ENCODE measurements at places on chromosomes 6 and 20.

DNA sequence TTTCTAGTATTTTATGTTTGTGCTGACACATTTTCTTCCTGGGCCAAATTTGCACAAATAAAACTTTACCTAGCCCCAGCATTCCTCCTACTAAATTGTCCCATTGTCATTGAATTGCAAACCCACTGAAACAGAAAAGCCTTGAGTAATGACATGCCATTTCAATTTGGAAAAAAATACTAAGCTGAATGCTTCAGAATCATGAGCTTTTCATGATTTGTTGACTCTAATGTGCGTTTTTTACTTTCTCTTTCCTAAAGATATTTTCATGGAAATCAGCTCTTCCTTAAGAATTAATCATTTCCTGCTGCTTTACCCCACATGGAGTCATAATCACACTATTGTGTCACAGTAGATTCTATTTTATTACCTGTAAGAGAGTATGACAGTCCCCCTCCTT lies 47.4 kb downstream of the TRDN start:
- no peak for DNase-seq

GRCh38 chr6:161949531-161949930 lies 675.7 kb upstream of the AGPAT4 start:
- no peak for DNase-seq

DNA sequence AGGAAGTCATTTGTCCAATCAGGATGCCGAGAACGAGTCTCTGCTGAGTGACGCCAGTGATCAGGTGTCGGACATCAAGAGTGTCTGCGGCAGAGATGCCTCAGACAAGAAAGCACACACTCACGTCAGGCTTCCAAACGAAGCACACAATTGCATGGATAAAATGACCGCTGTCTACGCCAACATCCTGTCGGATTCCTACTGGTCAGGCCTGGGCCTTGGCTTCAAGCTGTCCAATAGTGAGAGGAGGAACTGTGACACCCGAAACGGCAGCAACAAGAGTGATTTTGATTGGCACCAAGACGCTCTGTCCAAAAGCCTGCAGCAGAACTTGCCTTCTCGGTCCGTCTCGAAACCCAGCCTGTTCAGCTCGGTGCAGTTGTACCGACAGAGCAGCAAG lies 281.5 kb downstream of the TSHZ2 start:
- no peak for DNase-seq

DNA sequence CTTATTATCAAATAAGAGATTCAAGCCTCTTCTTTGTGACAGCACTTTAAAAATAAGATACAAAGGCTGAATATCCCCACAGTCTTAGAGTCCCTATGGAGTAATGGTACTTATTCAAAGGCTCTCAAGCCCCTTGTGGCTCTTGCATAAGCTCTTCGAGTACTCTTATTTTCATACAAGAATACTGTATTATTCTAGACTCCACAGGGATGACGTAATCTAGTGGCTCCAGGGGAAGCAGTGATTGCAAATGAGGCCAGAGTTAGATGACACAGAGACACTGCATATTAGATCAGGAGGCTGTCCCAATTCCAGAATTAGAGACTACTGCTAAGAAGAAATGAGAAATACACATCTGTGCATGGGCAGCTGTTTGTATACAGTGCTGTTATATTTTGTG lies 1195.9 kb upstream of the MAP3K7 start:
- no peak for DNase-seq

DNA sequence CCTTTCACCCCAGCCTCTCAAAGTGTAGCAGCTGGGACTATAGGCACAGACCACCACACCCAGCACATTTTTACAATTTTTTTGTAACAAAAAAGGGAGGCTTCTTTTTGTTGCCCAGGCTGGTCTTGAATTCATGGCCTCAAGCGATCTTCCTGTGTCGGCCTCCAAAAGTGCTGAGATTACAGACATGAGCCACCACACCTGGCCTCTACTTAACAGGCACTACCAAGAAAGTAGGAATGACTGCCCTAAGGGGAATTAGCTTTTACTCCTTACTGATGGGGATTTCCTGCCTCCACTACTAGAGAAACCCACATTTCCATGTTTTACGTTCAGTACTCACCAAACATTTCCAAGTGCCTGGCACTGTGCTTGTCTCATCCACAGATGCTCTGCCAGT lies 109.6 kb downstream of the CARMIL1 start:
- DNase-seq: no peak

DNA sequence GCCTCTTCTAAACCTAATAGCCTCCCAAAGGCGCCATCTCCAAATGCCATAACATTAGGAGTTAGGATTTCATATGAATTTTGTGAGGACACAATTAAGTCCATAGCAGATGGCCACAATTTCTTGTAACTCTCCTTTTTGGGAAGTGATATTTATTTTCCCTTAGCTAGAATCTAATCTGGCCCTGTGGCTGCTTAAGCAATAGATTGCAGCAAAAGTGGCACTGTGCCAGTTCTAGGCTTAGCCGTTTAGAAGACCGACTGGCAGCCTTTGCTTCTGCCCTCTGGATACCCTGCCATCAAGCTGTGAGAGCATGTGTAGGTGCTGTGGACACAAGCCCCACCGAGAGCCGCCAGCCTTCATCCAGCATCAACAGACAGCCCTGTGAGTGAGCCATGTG lies 15.9 kb upstream of the ADGB start:
- DNase-seq: no peak

DNA sequence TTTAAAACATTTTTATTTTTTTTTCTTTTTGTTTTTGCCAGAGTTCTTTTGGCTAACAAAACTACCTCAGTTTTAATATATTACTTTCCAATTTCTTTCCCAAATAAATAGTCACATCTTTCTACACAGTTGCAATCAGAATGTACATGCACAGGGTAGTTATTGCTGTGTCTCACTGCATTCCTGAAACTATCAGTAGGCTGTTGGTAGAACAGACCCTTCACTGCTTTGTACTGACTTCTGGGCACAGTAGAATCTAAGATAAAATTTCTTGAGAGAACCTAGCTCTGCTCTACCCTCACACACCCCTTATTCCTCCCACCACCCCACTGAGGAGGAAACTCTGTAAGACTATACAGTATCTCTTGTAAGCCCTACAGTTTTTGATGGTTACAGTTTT lies 19.9 kb downstream of the TPX2 start:
- DNase-seq: no peak

DNA sequence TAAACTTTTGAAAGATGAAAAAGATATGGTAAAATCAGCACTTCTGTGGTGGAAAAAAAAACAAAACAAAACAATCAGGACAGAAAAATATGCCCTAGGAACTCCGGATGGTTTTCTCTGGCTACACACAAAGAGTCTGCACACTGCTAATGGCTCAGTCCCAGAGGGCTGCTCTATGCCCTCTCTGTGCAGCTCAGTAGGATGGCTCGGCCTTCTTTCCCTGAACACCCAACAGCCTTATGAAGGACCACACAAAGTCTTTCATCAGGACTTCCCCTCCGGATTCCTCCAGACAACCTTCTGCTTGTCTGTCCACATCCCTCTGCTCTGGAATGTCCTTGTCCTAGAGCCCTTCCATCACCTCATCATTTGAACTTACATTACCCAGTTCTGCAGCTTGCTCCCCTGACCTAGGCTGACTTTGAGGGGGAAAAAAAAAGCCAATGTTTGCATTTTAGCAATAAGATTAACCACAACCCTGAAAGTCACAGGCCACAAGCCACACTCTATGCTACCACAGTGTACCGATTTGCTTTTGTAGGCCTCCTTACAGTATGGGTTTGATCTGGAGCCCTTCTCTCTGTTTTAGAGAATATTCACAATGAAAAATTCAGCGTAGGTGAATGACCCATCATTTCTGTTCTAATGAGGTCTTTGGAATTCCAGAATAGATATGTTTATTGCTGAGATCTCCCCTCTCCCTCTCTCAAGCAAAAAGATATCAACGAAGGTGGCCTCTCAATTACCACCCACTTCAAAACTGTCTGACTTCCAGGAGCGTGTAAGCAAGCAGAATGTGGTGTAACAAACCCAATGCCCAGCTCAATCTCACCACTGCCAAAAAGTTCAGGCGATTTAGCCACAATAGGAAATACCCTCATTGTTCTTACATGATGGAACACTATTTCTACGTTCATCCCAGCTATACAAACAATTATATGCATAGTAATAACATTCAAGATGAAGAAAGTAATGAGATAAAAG lies 164.0 kb downstream of the GMDS start:
- DNase-seq: no peak

DNA sequence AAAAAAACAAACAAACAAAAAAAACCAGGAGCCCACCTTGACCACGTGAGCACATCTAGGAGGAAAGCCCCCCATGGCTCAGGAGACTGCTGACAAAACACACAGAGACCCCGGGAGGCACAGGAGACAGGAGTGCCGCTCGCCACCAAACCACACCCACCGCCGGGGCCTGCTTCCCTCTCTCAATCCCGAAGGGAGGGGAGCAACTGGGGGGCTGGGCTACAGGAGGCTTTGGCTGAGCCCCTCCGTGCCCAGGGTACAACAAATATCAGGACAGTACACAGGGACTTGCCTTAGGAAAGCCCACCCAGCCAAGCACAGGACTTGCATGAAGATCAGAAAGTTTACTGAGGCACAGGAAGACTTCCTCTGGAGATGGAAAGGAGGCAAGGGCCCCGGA lies 102.5 kb downstream of the TAF4 start:
- no peak for DNase-seq

GRCh38 chr6:56259234-56260077 lies 12.1 kb upstream of the COL21A1 start:
- DNase-seq: no peak

DNA sequence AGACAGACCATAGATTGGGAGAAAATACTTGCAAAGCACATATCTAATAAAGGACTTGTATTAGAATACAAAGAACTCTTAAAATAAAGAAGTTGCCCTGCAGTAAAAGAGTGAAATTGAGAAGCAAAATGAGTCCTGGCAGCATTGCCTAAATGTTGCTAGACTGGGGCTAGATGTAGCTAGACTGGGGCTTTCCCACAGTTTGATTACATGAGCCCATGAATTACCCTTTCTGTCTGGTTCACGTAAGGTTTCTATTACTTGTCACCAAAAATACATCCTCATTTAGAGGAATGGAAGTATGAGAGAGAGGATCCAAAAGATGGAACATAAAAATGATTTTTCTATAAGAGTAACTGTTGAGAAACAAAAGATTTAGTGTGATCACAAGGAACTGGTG lies 57.6 kb upstream of the CCDC28A start:
- no peak for DNase-seq
